ENCODE measurements at places on chromosomes 11 and 22. TPM values are rescaled to one million over a fixed set of nuclear protein-coding genes. Genes with fewer than 3 reads are reported as not detected.

GRCh38 chr11:70111269-70112016 lies 33.3 kb downstream of the ANO1 start:
- DNase-seq = peak; percentile 12
- peaks cover 3% of the 10 kb centered on the region for H3K27me3 ChIP-seq
- no peaks in the 10 kb centered on the region for H3K36me3 ChIP-seq
- H3K4me3 ChIP-seq = peak overlapping the region; percentile 43
- peak overlapping the region; percentile 92 for H3K27ac ChIP-seq

The OR4D5 gene
- total RNA-seq = not detected

The SHANK2 gene
- total RNA-seq = 7.6 TPM

DNA sequence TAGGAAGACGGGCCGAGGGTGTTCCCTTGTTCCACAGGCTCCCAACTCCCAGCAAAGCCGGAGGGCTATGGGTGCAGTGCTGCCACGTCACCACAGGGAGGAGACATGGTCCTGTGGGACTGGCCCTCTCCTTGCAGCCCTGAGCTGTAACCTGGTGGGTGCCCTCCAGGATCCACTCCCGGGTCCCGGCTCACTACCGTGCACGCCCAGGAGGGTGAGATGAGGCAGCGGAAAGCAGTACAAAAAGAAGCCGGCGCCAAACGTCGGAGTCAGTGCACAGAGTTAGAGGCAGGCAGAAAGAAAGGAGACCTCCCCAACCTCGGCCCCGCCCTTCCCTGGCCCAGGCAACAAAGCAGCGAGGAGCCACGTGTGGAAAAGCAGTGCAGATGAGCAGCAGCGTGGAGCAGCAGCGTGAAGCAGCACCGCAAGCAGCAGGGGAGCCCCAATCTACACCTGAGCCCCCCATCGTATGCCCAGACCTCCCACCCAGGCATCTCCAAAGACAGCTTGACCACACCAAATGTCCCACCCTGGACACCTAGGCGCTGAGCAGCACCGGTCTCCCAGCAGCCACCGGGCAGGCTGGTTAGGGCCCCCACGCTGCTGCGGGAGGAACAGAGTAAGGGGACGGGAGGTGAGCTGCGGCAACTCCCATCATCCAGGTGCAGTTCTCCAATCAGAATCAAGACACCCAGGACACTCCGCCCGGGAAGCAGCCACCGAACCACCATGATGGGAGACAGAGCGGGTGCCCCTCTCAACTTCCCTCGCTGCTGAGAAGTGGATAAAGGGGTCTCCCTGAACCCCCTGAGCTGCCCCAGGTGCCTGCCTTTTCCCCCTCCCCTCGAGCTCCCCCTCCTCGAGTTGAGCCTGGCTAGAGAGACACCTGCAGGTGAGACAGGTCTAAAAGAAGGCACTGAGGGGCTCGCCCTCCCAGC lies 28.8 kb downstream of the IGSF9B start:
- peak overlapping the region; percentile 86 for H3K27ac ChIP-seq
- H3K4me1 ChIP-seq = peaks cover 7% of the 10 kb centered on the region
- H3K4me3 ChIP-seq = no peak overlapping the region
- no peaks in the 10 kb centered on the region for H3K36me3 ChIP-seq
- DNase-seq = peak; percentile 77

DNA sequence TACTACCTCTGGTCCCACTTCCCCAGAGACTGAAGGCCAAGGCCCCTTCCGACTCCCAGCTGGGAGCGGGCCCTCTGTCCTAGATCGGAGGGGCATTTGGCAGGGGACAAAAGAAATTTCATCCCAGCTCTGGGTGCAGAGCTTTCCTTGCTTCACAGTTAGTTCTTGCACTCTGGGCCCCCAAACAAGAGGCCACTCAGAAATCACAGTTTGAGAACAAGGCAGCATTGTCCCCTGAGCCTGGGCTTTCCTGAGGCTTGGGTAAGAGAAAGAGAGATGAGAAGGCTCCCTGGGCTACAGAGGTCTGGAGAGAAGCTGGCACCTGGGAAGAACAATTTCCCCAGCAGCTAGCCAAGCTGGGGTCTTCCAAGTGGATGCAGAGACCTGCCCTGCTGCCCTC lies 71.8 kb upstream of the NCAM1 start:
- no peak for DNase-seq
- no peak overlapping the region for H3K4me3 ChIP-seq
- H3K27ac ChIP-seq = no peak overlapping the region
- no peaks in the 10 kb centered on the region for H3K27me3 ChIP-seq
- no peaks in the 10 kb centered on the region for H3K36me3 ChIP-seq
- H3K4me1 ChIP-seq = peaks cover 16% of the 10 kb centered on the region

- H3K4me3 ChIP-seq = no peak overlapping the region
- H3K36me3 ChIP-seq = peaks cover 7% of the 10 kb centered on the region
- no peaks in the 10 kb centered on the region for H3K27me3 ChIP-seq
- peaks cover 4% of the 10 kb centered on the region for H3K4me1 ChIP-seq
Observed at GRCh38 chr11:36469063-36469462, 41.0 kb downstream of the TRAF6 start.

DNA sequence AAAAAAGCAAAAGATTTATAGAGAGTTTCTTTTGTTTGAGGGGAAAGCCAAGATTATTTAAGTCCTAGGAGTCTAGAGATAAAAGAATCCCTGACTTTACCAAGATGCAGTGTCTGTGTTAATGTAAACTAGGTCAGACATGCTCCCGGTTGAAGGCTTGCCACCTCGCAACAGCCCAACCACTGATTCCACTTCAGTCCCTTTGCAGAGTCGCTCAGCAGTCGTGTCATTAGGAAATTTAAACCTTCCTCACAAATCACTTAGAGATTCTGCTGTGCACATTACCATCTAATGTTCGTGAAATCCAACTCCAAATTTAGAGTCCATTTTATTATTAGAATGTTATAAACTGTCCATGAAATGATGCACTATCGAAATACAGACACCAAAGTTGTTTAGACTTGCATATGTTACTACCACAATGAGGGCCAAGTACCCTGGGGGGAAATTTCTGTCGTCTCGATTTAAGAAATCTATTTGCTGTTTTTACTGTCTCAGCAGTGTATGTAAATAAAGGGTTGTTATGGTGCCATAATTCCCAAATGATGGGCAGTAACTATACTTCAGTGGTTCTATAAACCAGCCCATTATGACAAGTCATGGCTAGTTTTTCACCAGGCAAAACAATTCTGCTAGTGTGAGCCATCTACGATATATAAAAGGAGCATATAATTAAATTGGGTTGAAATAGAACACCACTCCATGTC lies 101.4 kb upstream of the MTNR1B start:
- no peaks in the 10 kb centered on the region for H3K27me3 ChIP-seq
- no peak for DNase-seq
- H3K4me3 ChIP-seq = no peak overlapping the region
- no peaks in the 10 kb centered on the region for H3K36me3 ChIP-seq

GRCh38 chr11:69924308-69925161 lies 105.3 kb upstream of the FGF3 start:
- no peak overlapping the region for H3K27ac ChIP-seq
- H3K4me3 ChIP-seq = no peak overlapping the region
- no peaks in the 10 kb centered on the region for H3K36me3 ChIP-seq
- peaks cover 18% of the 10 kb centered on the region for H3K27me3 ChIP-seq
- H3K4me1 ChIP-seq = no peaks in the 10 kb centered on the region

GRCh38 chr11:63769042-63769713 lies 603 bp upstream of the ZFTA start:
- H3K27ac ChIP-seq = no peak overlapping the region
- H3K27me3 ChIP-seq = peaks cover 26% of the 10 kb centered on the region
- H3K36me3 ChIP-seq = no peaks in the 10 kb centered on the region

The TCN2 gene
- 16.2 TPM for total RNA-seq

GRCh38 chr22:28442711-28443525 lies 236.7 kb downstream of the TTC28 start:
- H3K4me3 ChIP-seq = peak overlapping the region; percentile 92
- H3K36me3 ChIP-seq = no peaks in the 10 kb centered on the region
- DNase-seq = no peak
- peaks cover 39% of the 10 kb centered on the region for H3K4me1 ChIP-seq
- peak overlapping the region; percentile 79 for H3K27ac ChIP-seq

The SCGB2A2 gene
- total RNA-seq = not detected

The MAP6 gene
- 57.7 TPM for total RNA-seq

The OR52N4 gene
- total RNA-seq = not detected

GRCh38 chr11:126079621-126080124 lies 17.0 kb upstream of the CDON start:
- no peak for DNase-seq
- peaks cover 25% of the 10 kb centered on the region for H3K27me3 ChIP-seq
- no peak overlapping the region for H3K4me3 ChIP-seq
- no peak overlapping the region for H3K27ac ChIP-seq
- peaks cover 43% of the 10 kb centered on the region for H3K4me1 ChIP-seq
- H3K36me3 ChIP-seq = no peaks in the 10 kb centered on the region

- H3K36me3 ChIP-seq = no peaks in the 10 kb centered on the region
- H3K4me1 ChIP-seq = no peaks in the 10 kb centered on the region
- no peak overlapping the region for H3K4me3 ChIP-seq
- no peak for DNase-seq
Observed at GRCh38 chr22:21876486-21877176, 9.2 kb upstream of the MAPK1 start.

DNA sequence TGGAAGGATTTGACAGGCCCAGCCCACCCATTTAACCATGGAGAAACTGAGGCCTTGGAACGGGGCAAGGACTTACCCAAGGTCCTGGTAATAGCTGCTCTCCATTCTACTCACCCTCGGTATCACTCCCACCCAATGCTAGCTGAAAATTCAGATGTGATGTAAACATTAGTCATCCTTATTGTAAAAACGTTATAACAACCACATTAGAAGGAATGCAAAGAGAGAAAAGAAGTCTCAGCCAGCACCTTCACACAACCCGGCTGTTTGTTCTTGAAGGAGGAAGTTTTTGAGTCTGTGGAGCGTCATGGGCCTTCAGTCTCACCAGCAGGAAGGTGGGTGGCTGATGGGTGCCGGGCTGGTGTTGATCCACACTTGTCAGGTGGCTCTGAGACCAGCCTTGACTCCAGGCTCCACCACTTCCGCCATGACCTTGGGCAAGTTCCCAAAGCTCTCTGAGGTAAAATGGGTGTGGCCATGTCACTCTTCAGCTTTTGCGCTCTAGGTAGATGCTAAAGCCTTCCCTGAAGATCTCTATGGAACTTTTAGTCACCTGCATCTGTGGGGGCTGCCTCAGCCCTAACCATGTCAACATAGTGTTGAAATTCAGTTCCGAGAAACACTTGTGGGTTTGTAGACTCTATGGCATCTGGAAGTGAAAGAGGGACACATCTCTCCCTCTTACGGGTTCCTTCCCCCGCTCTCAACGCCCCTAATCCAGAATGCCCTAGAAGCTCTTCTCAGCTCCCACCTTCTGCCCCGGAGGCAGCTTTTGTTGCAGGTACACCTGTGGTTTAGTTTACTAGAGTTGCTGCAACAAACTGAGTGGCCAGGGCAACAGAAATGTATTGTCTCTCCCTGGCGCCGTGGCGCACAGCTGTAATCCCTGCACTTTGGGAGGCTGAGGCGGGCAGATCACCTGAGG lies 14.8 kb downstream of the CD6 start:
- H3K36me3 ChIP-seq = no peaks in the 10 kb centered on the region
- no peaks in the 10 kb centered on the region for H3K4me1 ChIP-seq
- H3K27me3 ChIP-seq = peaks cover 9% of the 10 kb centered on the region
- DNase-seq = no peak
- H3K4me3 ChIP-seq = no peak overlapping the region

The TRPC6 gene
- not detected for total RNA-seq

DNA sequence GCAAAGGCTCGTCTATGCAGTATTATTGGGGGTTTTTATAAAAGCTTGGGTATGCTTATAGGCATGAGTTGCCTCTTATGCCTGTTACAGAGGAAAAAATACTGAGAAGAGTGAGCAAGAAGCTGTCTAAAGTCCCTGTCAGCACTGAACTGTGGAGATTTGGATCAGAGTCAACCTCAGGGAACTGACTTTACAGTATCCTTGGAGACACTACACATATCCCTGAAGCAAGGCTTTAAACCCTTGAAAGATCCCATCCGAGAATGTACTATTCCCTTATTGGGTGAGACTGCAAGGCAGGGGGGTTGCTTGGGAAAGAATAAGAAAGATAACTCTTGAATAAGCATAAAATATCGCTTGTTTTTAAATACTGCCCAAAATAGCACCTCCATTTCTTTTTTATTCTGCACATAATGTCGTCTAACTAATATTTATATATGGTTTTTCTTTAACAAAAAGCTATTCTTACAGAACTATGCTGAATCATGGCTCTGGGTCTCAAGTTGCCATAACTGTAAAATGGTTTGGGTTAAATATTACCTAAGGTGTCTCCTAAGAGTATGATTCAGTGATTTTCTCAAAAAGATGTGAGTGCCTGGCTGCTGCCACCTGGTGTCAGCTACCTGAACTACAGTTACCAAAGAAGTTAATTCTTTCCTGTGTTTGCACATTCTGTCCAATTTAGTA lies 1062.8 kb downstream of the DLG2 start:
- peaks cover 15% of the 10 kb centered on the region for H3K27me3 ChIP-seq
- H3K36me3 ChIP-seq = no peaks in the 10 kb centered on the region
- peak; percentile 46 for DNase-seq
- no peak overlapping the region for H3K4me3 ChIP-seq
- no peaks in the 10 kb centered on the region for H3K4me1 ChIP-seq

The TEX12 gene
- not detected for total RNA-seq

DNA sequence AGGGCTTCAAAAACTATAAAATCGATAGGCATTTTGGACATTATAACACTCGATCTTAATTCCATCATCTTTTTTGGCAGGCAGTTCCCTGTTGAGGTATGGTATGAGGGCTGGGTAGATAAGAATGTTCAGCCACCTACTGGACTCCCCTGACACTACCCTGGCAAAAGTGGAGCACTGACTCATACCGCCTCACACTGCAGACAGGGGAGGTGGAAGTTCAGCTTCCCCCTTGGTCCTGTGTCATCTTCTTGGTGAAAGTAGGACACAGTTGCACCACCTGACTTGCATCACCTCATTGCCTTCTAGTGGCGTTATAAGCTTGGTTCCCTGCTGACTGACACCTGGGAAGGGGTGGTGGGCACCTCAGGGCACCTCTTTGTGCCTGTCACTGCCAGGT lies 30.4 kb downstream of the PAAF1 start:
- H3K4me1 ChIP-seq = no peaks in the 10 kb centered on the region
- no peaks in the 10 kb centered on the region for H3K27me3 ChIP-seq
- H3K4me3 ChIP-seq = no peak overlapping the region
- H3K36me3 ChIP-seq = peaks cover 9% of the 10 kb centered on the region
- no peak overlapping the region for H3K27ac ChIP-seq

The PNPLA3 gene
- 31.2 TPM for total RNA-seq

- no peak for DNase-seq
- H3K4me3 ChIP-seq = no peak overlapping the region
- H3K36me3 ChIP-seq = no peaks in the 10 kb centered on the region
- no peaks in the 10 kb centered on the region for H3K4me1 ChIP-seq
- H3K27me3 ChIP-seq = no peaks in the 10 kb centered on the region
- no peak overlapping the region for H3K27ac ChIP-seq
Observed at GRCh38 chr11:66815646-66816045, 27.6 kb upstream of the RCE1 start.

- H3K27me3 ChIP-seq = peaks cover 6% of the 10 kb centered on the region
- H3K4me3 ChIP-seq = no peak overlapping the region
- H3K36me3 ChIP-seq = peaks cover 3% of the 10 kb centered on the region
- H3K27ac ChIP-seq = peak overlapping the region; percentile 71
- DNase-seq = no peak
Observed at GRCh38 chr11:1130276-1131032, 27.3 kb upstream of the MUC5AC start.

DNA sequence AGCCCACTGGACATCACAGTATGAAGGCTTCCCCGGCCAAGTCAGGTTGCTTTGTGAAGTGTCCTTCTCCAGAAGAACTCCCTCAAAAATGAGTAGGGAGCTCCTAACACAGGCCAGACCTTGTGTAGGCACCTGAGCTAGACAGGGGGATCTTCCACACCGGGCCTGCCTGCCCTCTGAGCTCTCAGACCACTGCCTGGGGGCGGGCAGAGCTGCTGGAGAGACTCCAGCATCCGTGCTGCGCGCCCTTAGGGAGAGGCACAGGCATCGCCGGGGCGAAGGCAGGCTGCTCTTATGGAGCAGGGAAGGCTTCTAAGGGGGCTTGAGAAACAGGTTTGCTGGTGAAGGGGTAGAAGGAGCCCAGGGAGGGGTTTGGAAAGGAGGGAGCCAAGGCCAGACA lies 4.4 kb downstream of the KCNJ5 start:
- DNase-seq = no peak
- H3K27me3 ChIP-seq = peaks cover 40% of the 10 kb centered on the region
- no peaks in the 10 kb centered on the region for H3K36me3 ChIP-seq
